ENCODE measurements at places on chromosomes 4 and X.

GRCh38 chr4:108607079-108607815, 13.1 kb upstream of the RPL34 start:
- DNase-seq: no peak

GRCh38 chr4:169133932-169134331, 123.9 kb upstream of the CBR4 start:
- no peak for DNase-seq

DNA sequence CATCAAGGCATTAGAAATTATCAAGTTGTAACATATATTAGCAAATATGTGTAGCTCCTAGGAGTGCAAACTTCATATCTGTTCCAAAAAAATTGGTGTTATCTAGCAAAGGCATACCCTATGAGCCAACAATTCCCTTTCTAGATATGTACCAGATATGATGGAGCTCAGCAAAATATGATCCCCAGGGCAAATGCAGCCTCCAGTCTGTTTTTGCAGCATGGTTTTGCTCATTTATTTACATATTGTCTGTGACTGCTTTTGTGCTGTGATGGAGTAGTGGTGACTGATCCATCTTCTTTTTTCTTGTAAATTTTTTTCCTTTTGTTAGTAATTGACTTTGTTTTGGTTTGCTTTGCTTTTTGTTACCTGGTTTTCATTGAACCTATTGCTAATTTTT, 41.0 kb downstream of the CEP135 start:
- DNase-seq: no peak

- DNase-seq: no peak
Measured at GRCh38 chr4:113955411-113955810, 24.0 kb downstream of the ARSJ start.

GRCh38 chrX:24024819-24025740, 1.9 kb downstream of the KLHL15 start:
- peak; percentile 90 for DNase-seq

DNA sequence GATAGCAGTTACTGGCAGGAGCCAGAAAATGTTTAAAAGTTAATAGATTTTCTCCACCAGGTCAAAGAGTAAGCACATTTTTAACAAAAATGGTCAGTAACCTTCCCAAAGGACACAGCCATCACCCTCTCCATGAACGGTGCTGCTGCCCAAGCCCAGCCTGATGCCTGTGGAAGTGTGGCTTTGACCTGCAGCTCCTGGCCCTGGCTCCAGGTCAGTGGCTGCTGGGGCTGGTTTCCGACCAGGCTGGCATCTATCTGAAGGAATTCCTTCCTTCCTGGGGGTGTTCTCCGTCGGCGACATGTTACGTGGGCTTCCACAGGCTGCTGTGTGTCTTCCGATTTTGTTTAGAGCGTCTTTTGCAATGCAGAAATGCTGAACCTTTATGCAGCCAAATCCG, 61.7 kb downstream of the ACOX3 start:
- no peak for DNase-seq

- DNase-seq: no peak
Measured at GRCh38 chrX:105745863-105746262, 76.5 kb upstream of the NRK start.

GRCh38 chr4:61143461-61143860, 56.7 kb upstream of the ADGRL3 start:
- no peak for DNase-seq

GRCh38 chr4:119046263-119046662, 89.4 kb upstream of the MYOZ2 start:
- no peak for DNase-seq

DNA sequence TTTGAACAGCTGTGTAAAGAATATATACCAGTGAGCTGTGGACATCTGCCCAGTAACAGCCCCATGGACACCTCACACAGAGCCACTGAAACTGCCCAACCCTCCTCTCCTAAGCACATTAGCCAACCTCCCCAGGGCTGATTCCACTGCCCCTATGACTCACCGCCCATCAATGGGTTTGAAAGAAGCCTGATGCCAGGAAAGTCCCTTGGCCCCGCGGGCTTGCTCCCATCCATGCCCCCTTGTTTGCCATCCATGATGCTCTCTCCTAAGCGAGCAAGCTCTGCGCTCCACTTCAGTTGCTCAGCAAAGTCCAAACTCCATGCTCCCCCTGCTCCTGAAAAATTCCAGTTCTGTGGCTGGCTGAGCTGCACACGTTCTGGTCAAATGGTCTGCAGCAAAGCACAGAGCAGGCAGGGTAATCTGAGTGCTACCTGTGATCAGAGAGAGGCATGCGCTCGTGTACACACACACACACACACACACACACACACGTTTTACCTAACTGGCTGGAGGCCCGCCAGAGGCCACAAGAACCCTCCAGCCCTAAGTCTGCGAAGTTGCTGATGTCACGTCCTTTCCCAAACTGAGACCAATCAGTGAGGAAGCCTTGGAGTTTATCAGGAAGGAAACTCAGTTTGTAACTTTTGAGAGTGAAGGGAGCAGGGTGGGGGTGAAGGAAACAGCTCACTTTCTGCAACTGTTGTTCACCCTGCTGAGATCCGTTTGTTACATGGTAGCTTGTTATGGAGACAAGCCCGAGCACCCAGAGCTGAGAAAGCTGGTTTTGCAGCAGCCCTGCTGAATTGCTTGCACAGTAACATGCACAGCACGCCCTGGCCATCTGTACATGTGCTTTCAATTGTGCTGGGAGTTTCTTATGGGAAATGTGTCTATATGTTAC, at the start of gene ASB9:
TSS of gene ASB9 (minus strand) at position 466 of the 904 bp plus-strand sequence. CDS start at position 257, 209 bp downstream.
- DNase-seq: no peak

- DNase-seq: no peak
Measured at GRCh38 chrX:112008724-112009123, 73.9 kb downstream of the TRPC5 start.

DNA sequence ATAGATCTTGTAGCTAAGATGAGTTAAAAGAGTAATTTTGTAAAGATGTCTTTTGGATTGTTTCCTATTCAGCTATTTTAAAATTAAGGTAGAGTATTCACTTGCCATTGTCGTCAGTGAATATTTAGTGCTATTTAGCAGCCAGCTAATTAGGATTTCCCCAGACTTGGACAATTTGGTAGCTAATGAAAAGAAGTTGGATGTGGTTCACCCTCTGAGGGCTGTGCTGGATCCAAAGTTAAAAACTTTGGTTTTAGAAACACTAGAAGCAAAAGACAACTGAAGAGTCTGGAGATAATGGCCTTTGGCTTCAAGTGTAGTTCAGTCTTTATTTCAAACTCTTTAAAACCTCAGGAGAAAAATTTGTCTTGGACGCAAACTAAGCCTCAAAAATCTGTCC, 41.3 kb downstream of the ATG4A start:
- DNase-seq: no peak

GRCh38 chr4:182569561-182569960, 326.4 kb downstream of the TENM3 start:
- DNase-seq: no peak

GRCh38 chr4:858041-858481, 32.1 kb upstream of the CPLX1 start:
- no peak for DNase-seq

GRCh38 chr4:6277139-6277802, 7.6 kb downstream of the WFS1 start:
- DNase-seq: peak; percentile 23

- DNase-seq: no peak
Measured at GRCh38 chr4:53899586-53900270, 164.7 kb downstream of the CHIC2 start.

- no peak for DNase-seq
Measured at GRCh38 chrX:44003975-44004374, 30.8 kb upstream of the NDP start.

DNA sequence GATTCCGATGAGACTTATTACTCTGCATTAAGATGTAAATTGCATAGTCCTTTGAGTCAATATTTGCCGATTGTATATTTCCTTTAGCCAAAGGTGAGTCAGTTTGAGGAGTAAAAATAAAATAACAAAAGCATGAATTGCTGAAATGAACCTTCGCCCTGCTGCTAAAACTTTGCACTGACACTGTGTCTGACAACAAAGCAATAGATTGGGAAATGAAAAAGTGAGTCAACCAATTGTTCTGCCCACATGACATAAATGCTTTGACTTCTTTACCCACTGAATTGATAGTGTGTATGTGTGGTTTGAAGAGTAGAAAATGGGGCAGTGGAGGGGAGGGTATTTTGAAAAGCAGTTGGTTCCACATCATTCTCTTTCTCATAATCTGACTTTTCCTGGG, 88.4 kb upstream of the AFF2 start:
- no peak for DNase-seq

- no peak for DNase-seq
Measured at GRCh38 chr4:73816814-73817213, 19.7 kb upstream of the CXCL6 start.

DNA sequence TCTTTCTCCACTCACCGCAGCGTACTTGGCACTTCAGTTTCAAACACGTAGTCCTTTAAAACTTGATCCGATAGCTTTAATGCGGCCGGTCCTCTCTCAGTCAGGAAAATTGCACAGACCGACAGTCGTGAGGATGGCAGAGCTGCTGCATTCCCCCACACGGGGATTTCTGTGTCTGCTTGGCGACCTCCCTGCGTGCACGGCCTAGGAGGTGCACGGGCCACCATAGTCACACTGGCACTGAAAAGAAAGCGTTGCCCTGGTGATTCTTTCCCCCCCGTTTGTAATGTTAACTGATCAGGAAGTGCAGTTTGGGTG, 10.3 kb downstream of the AKAP17A start:
- DNase-seq: no peak

DNA sequence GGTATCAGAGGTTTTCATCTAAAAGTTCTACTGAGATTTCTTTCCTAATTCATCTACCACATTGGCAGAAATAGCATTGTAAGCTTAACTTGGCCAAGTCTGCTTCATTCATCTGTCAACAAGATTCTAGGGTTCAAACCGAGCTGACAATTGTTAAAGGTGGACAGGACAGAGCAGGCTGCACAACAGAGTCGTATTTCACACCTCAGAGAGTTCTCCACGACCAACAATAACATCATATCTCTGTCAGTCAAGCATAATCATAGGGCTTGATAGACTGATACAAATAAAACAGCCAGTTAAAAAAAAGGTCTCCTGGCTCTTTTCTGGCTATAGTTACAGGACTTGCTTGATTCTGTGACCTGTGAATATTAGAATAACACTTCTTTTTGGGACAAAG, 259.2 kb downstream of the COL25A1 start:
- DNase-seq: no peak

GRCh38 chr4:39068907-39069306, 6.9 kb downstream of the KLHL5 start:
- no peak for DNase-seq

- DNase-seq: no peak
Measured at GRCh38 chrX:45352611-45353010, 151.9 kb upstream of the DIPK2B start.

DNA sequence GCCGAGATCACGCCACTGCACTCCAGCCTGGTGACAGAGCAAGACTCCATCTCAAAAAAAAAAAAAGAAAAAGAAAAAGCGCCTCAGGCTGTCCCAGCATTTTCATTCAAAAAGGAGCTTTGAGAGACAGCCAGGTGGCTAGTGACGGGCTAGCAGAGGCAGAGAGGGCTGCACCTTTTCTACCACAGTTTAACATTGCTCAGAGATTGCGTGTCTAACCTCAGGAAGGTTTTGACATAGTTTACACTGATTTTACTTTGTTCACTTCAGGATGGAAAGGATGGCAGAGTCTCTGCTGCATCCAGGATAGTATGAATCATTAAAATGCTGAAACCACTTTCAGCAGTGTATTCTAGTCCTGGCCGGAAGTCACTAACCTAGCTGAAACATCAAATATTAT, 28.1 kb downstream of the ZFP42 start:
- no peak for DNase-seq

- no peak for DNase-seq
Measured at GRCh38 chr4:159483110-159483781, 380.4 kb downstream of the RAPGEF2 start.

All from SK-N-DZ (cell line).